ENCODE measurements at places on chromosomes 7 and 10.

- no peak overlapping the region for H3K27ac ChIP-seq
- no peaks in the 10 kb centered on the region for H3K4me1 ChIP-seq
- DNase-seq, result no peak
Observed at GRCh38 chr7:106678795-106679152, 17.8 kb upstream of the CCDC71L start.

DNA sequence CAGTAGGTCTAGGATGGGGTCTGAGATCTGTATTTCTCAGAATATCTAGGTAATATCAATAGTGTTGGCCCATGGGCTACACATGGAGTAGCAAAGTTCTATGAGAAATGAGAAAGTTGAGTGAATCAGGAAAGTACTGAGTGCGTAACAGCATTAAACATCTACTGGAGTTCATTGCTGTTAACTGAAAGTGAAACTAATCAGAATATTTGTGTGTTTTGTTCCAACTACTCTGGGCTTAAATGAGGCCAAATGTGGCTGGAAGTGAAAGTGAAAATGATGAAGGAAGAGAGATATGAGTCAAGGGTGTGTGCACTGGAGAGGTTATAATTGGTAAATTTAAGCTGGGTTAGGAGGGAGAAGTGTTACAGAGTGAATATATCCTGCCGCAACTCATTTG is 46.5 kb downstream of the TMEM106B start:
- H3K27ac ChIP-seq, result peak overlapping the region; percentile 83
- peak; percentile 16 for DNase-seq
- H3K36me3 ChIP-seq, result no peaks in the 10 kb centered on the region
- H3K4me1 ChIP-seq, result no peaks in the 10 kb centered on the region

DNA sequence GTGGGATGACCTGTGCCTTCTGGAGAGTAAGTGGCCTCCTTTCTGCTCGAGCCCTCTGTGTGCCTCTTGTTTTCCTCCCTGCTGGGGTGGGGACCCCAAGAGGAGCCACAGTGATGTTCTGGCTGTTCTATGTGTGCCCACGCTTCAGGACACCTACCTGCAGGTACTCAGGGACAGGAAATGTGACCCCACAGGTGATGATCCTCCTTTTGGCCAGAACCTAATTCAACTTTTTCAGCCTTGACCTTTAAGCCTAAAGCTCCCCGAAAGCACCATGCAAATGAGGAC is 70.3 kb downstream of the VWA2 start:
- no peaks in the 10 kb centered on the region for H3K36me3 ChIP-seq
- H3K27ac ChIP-seq, result no peak overlapping the region
- no peaks in the 10 kb centered on the region for H3K4me1 ChIP-seq
- DNase-seq, result no peak

DNA sequence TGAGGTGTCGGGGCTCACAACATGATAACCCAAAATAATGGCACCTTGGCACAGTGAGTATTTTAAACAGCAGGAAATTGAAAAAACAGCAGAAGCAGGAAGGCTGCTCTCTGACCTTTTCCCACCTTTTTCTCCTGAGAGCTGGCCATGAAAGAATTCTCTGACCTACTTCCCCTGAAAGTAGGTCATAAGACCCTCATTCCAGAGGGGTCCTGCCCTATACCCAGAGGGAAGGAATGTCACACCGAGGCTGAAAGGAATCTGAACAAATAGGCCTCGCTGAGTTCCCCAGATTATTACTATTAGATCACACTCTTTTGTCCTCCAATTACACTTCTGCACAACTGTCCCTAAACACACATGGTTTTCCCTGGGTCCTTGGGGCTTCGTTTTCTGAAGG is 18.8 kb downstream of the CPVL start:
- no peaks in the 10 kb centered on the region for H3K4me1 ChIP-seq
- no peak for DNase-seq
- H3K27ac ChIP-seq, result no peak overlapping the region
- no peak overlapping the region for H3K4me3 ChIP-seq
- no peaks in the 10 kb centered on the region for H3K27me3 ChIP-seq

- H3K4me1 ChIP-seq, result peaks cover 22% of the 10 kb centered on the region
- no peaks in the 10 kb centered on the region for H3K36me3 ChIP-seq
- peak overlapping the region; percentile 71 for H3K27ac ChIP-seq
- no peaks in the 10 kb centered on the region for H3K27me3 ChIP-seq
- H3K4me3 ChIP-seq, result no peak overlapping the region
Observed at GRCh38 chr7:150356265-150356897, 12.2 kb upstream of the REPIN1 start.

DNA sequence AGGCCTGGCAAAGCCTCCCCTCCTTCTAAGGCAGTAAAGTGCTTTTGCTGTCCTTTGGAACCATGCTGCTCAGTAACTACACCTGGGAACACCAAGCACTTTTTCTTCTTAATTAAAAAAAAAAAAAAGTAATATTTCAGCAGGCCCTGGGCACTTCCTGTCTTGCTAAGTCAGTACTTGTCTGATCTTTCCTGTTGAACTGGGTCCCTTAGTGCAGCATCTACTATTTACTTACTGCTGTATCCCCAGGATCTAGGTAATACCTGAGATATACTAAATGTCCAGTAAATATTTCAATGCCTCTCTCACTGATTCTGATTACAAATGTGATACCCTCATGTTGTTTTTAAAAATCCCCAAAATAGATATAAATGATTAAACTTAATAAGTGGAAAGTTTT is 77.4 kb downstream of the PPP1R3C start:
- H3K4me1 ChIP-seq, result no peaks in the 10 kb centered on the region
- peaks cover 6% of the 10 kb centered on the region for H3K27me3 ChIP-seq
- no peak overlapping the region for H3K4me3 ChIP-seq
- no peaks in the 10 kb centered on the region for H3K36me3 ChIP-seq
- no peak overlapping the region for H3K27ac ChIP-seq

- peak overlapping the region; percentile 60 for H3K4me3 ChIP-seq
- H3K4me1 ChIP-seq, result no peaks in the 10 kb centered on the region
- H3K36me3 ChIP-seq, result no peaks in the 10 kb centered on the region
Observed at GRCh38 chr10:110672580-110672919, 28.4 kb downstream of the RBM20 start.

- no peak overlapping the region for H3K4me3 ChIP-seq
- DNase-seq, result no peak
- H3K36me3 ChIP-seq, result no peaks in the 10 kb centered on the region
- no peaks in the 10 kb centered on the region for H3K27me3 ChIP-seq
- H3K4me1 ChIP-seq, result no peaks in the 10 kb centered on the region
Observed at GRCh38 chr10:76883596-76883995, 754.0 kb downstream of the KCNMA1 start.

GRCh38 chr7:95867309-95867708 is 95.0 kb downstream of the DYNC1I1 start:
- H3K27ac ChIP-seq, result no peak overlapping the region
- no peaks in the 10 kb centered on the region for H3K36me3 ChIP-seq
- no peak overlapping the region for H3K4me3 ChIP-seq
- H3K4me1 ChIP-seq, result no peaks in the 10 kb centered on the region

GRCh38 chr7:98049034-98049433 is 57.6 kb upstream of the LMTK2 start:
- H3K27ac ChIP-seq, result no peak overlapping the region
- H3K4me3 ChIP-seq, result no peak overlapping the region
- no peaks in the 10 kb centered on the region for H3K27me3 ChIP-seq
- peaks cover 6% of the 10 kb centered on the region for H3K4me1 ChIP-seq
- H3K36me3 ChIP-seq, result no peaks in the 10 kb centered on the region

- H3K36me3 ChIP-seq, result no peaks in the 10 kb centered on the region
- peaks cover 28% of the 10 kb centered on the region for H3K4me1 ChIP-seq
- no peaks in the 10 kb centered on the region for H3K27me3 ChIP-seq
- no peak overlapping the region for H3K27ac ChIP-seq
Observed at GRCh38 chr7:22564511-22565045, 64.6 kb upstream of the STEAP1B start.

GRCh38 chr10:63561341-63561740 is 40.1 kb downstream of the REEP3 start:
- no peak for DNase-seq
- no peak overlapping the region for H3K4me3 ChIP-seq
- H3K4me1 ChIP-seq, result no peaks in the 10 kb centered on the region
- no peak overlapping the region for H3K27ac ChIP-seq
- no peaks in the 10 kb centered on the region for H3K36me3 ChIP-seq

DNA sequence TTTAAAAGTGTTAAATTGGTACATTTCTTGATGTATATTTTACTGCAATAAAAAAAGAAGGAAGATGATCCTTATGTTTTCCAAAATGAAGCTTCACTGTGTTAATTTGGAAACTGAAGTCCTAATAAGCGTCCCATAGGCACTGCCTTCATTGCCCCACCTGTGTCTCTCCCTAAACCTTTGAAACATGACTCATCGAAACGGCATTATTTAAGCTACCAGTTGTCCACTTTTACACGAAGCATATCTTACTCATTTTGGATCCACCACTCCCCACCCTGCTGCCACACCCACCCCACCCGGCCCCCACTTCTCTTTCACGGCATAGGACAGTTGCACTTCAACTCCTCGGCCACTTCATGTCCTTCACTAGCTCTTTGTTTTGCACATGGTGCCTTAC is 85.5 kb downstream of the KIAA1549 start:
- H3K4me1 ChIP-seq, result peaks cover 3% of the 10 kb centered on the region
- H3K36me3 ChIP-seq, result no peaks in the 10 kb centered on the region
- H3K27me3 ChIP-seq, result no peaks in the 10 kb centered on the region
- H3K4me3 ChIP-seq, result no peak overlapping the region
- no peak for DNase-seq

- H3K27ac ChIP-seq, result peak overlapping the region; percentile 49
- DNase-seq, result no peak
- no peak overlapping the region for H3K4me3 ChIP-seq
- H3K4me1 ChIP-seq, result peaks cover 39% of the 10 kb centered on the region
Observed at GRCh38 chr7:149854611-149855360, 16.6 kb downstream of the ZNF862 start.

- no peak overlapping the region for H3K27ac ChIP-seq
- H3K27me3 ChIP-seq, result no peaks in the 10 kb centered on the region
- H3K4me3 ChIP-seq, result no peak overlapping the region
- no peak for DNase-seq
Observed at GRCh38 chr7:151566897-151567320, 47.2 kb upstream of the RHEB start.

GRCh38 chr7:105036217-105037168 is 22.5 kb downstream of the KMT2E start:
- no peak overlapping the region for H3K4me3 ChIP-seq
- no peak for DNase-seq
- peaks cover 12% of the 10 kb centered on the region for H3K36me3 ChIP-seq

- no peak overlapping the region for H3K4me3 ChIP-seq
- H3K27me3 ChIP-seq, result no peaks in the 10 kb centered on the region
- no peak for DNase-seq
- H3K36me3 ChIP-seq, result no peaks in the 10 kb centered on the region
- peaks cover 3% of the 10 kb centered on the region for H3K4me1 ChIP-seq
Observed at GRCh38 chr10:132845041-132845551, 59.1 kb upstream of the NKX6-2 start.

GRCh38 chr7:124679146-124679545 is 86.4 kb downstream of the GPR37 start:
- no peaks in the 10 kb centered on the region for H3K27me3 ChIP-seq
- H3K36me3 ChIP-seq, result no peaks in the 10 kb centered on the region
- no peak overlapping the region for H3K27ac ChIP-seq
- H3K4me1 ChIP-seq, result no peaks in the 10 kb centered on the region
- H3K4me3 ChIP-seq, result no peak overlapping the region
- no peak for DNase-seq

- H3K27ac ChIP-seq, result no peak overlapping the region
- DNase-seq, result no peak
- no peaks in the 10 kb centered on the region for H3K27me3 ChIP-seq
- no peaks in the 10 kb centered on the region for H3K4me1 ChIP-seq
- H3K36me3 ChIP-seq, result peaks cover 10% of the 10 kb centered on the region
- no peak overlapping the region for H3K4me3 ChIP-seq
Observed at GRCh38 chr10:94591461-94592205, 46.0 kb downstream of the HELLS start.

DNA sequence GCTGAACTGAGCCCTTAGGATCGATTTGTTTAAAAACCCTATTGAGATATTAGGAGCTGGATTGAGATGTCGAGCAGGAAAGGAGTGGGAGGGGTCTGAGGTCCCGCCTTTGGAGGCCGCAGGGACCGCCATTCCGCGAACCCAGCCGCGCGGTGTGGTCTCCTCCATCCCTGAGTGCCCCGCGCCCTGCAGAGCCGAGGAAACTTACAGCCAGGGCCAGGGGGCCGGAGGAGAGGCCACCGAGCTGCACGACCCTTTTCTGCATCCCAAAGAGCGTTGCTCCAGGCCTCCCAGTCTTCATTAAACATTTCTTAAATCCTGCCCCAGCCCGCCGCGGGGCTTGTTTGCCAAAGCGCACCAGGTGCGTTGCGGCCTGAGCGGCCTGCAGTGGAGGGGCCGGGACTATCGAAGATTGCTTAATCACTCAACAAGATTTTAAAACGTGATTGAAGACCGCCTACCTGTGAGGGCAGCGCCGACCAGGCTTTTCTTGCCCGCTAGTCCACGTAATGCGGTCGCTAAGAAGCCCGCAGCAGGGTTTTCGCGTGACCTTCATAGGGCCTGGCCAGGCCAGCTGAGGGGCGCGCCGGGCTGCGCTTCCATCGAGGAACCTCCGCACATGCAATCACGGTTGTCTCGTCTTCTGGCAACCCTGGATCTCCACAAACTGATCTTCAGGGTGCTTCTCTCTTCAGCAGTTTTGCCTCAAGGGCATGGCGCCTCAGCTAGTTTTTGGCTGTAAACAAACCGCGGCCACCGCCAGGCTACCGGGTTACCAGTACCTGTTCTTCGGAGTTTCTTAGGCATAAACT is 2.0 kb upstream of the CTBP2 start:
- H3K4me1 ChIP-seq, result peaks cover 2% of the 10 kb centered on the region
- H3K27ac ChIP-seq, result no peak overlapping the region
- DNase-seq, result no peak
- H3K27me3 ChIP-seq, result peaks cover 35% of the 10 kb centered on the region

DNA sequence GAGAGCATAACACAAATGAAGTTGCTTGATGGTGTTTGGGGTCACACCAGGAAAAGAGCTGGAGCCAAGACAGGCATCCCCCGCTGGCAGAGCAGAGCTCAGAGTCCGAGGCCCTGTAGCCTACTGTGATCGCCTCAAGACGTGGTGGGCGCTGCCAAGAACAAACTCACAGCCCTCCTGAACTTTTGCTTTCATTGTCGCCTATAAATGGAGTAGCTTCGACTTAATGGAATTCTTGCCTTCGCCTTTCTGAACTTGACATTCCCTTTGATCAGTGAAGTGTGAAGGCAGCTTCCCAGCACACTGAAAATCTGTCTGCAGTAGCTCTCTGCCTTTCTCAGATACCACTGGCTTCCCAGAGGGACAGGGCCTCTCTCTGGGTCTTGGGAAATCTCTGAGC is 21.3 kb downstream of the CPXM2 start:
- no peaks in the 10 kb centered on the region for H3K36me3 ChIP-seq
- no peak for DNase-seq
- no peaks in the 10 kb centered on the region for H3K4me1 ChIP-seq
- H3K4me3 ChIP-seq, result no peak overlapping the region
- H3K27ac ChIP-seq, result no peak overlapping the region
- no peaks in the 10 kb centered on the region for H3K27me3 ChIP-seq

GRCh38 chr7:12765431-12766100 is 78.1 kb downstream of the ARL4A start:
- no peak overlapping the region for H3K4me3 ChIP-seq
- H3K27me3 ChIP-seq, result no peaks in the 10 kb centered on the region
- H3K36me3 ChIP-seq, result no peaks in the 10 kb centered on the region
- no peak for DNase-seq
- H3K4me1 ChIP-seq, result no peaks in the 10 kb centered on the region
- H3K27ac ChIP-seq, result no peak overlapping the region

GRCh38 chr10:79256264-79256806 is 90.9 kb upstream of the PPIF start:
- H3K27me3 ChIP-seq, result no peaks in the 10 kb centered on the region
- no peak overlapping the region for H3K27ac ChIP-seq
- no peaks in the 10 kb centered on the region for H3K4me1 ChIP-seq
- H3K36me3 ChIP-seq, result peaks cover 3% of the 10 kb centered on the region
